ENCODE measurements at places on chromosomes 2 and 18. TPM values are rescaled to one million over a fixed set of nuclear protein-coding genes. Genes with fewer than 3 reads are reported as not detected.

The CEP76 gene
- total RNA-seq, result 7.4 TPM

The MYOM1 gene
- total RNA-seq, result 0.15 TPM

The NCOA1 gene
- 15.4 TPM for total RNA-seq

The ADD2 gene
- total RNA-seq, result not detected

The RESP18 gene
- not detected for total RNA-seq

Measured in smooth muscle cell of trachea (primary cell).